ENCODE measurements at places on chromosomes 2 and 18. TPM values are rescaled to one million over a fixed set of nuclear protein-coding genes. Genes with fewer than 3 reads are reported as not detected.
A peak's percentile ranks its signal among the peaks of the same experiment; 100 is the strongest.

The SP140 gene
- 132 TPM for total RNA-seq

The EML6 gene
- 1.8 TPM for total RNA-seq

DNA sequence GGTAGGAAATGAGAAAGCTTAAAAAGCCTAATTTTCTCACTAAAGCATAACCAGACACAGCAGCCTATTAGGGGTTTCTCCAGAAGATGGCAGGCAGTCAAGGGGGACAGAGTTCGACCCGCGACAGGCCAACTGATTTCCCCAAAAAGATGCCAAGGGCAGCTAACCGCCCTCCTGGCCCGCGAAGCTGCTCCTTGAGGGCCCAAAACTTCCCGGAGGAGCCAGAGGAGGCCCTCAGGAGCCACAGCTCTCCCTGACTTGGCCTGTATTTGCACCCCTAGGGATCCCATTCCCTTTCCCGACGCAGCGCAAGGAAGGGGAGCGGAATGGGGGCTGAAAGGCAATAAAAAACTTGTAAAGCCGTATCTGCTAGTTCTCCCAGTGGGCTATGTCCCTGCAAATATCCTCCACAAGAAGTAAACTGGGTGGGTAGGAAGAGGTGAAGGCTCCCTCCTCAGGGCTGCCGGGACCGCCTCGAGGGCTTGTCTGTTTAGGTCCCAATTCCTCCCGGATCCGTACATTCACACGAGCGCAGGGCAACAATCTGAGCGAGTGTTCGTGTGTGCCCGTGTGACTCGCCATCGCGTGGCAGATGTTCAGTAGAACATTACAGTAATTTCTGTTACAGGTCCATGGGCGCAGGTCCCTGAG, 756 bp upstream of the NAGK start:
- peaks cover under 1% of the 10 kb centered on the region for H3K27me3 ChIP-seq
- DNase-seq = no peak
- peak overlapping the region; percentile 92 for H3K4me3 ChIP-seq
- H3K4me1 ChIP-seq = peaks cover 52% of the 10 kb centered on the region
- peaks cover 17% of the 10 kb centered on the region for H3K36me3 ChIP-seq

- no peak overlapping the region for H3K4me3 ChIP-seq
- H3K27me3 ChIP-seq = no peaks in the 10 kb centered on the region
- H3K27ac ChIP-seq = no peak overlapping the region
- no peaks in the 10 kb centered on the region for H3K4me1 ChIP-seq
Measured at GRCh38 chr2:1318366-1319009, 94.8 kb upstream of the TPO start.

The GREB1L gene
- total RNA-seq = not detected

DNA sequence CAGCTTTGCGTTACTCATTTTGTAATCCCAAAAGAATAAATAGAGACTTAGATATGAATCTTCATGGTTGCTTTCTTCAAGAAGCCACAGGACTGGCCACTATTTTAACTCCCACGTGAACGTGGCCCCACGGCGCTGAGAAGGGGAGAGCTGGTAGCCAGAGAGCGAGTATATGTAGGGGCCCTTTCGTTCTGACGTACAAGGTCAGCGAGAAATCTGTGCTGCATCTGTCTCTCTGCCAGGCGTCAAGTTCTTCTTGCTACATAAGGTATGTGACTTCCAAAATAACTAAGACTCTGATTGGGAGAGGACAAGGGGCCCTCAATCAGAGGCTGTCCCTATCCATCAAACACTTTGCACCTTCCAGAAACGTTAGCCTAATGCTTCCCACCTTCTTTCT, 149.2 kb downstream of the PLEKHA3 start:
- no peaks in the 10 kb centered on the region for H3K27me3 ChIP-seq
- no peak overlapping the region for H3K27ac ChIP-seq
- H3K4me3 ChIP-seq = no peak overlapping the region
- no peaks in the 10 kb centered on the region for H3K36me3 ChIP-seq
- no peaks in the 10 kb centered on the region for H3K4me1 ChIP-seq

DNA sequence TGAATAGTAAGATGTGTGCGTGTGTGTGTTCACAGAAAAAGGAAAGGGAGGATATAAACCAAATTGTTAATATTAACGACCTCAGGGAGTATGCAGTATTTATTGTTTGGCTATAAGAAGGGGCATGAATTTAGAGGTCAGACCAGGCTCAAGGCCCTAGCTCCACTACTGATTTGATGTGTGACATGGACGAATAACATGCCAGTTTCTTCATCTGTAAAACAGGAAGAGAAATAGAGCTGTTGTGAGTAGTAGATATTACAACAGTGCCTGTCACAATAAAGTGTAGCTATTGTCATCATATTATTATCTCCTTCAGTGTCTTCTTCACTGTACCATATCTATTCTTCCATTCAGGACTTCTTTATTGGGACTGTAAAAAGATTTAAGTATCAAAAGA, 4.1 kb upstream of the MAT2A start:
- H3K36me3 ChIP-seq = peaks cover 9% of the 10 kb centered on the region
- H3K4me3 ChIP-seq = no peak overlapping the region

The SERPINB3 gene
- total RNA-seq = not detected

GRCh38 chr2:212595036-212595654, 56.5 kb upstream of the ERBB4 start:
- H3K36me3 ChIP-seq = no peaks in the 10 kb centered on the region
- no peak overlapping the region for H3K4me3 ChIP-seq
- DNase-seq = no peak
- H3K4me1 ChIP-seq = no peaks in the 10 kb centered on the region
- H3K27ac ChIP-seq = no peak overlapping the region

The RAB17 gene
- total RNA-seq = not detected

DNA sequence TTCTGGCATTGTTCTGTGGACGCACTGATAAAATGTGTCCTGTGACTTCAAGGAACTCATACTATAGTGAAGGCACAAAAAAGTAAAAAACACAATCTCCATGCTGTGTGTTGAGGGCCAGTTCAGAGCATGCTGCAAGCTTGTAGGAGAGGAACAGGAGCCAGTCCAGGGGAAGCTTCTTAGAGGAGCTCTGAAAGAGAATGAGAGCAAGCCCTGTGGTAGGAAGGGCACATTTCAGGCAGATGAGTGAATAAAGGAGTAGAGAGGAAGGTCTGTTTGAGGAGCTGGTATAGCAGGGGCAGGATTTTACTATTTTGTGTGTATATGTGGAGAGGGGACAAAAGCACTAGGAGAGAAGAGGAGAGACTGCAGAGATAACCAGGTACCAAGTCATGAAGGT, 478.3 kb downstream of the ZEB2 start:
- H3K4me3 ChIP-seq = no peak overlapping the region
- H3K27ac ChIP-seq = no peak overlapping the region
- H3K4me1 ChIP-seq = no peaks in the 10 kb centered on the region
- no peaks in the 10 kb centered on the region for H3K27me3 ChIP-seq

- no peak overlapping the region for H3K27ac ChIP-seq
- H3K4me3 ChIP-seq = no peak overlapping the region
- DNase-seq = no peak
- H3K27me3 ChIP-seq = peaks cover 38% of the 10 kb centered on the region
- H3K36me3 ChIP-seq = no peaks in the 10 kb centered on the region
- peaks cover 5% of the 10 kb centered on the region for H3K4me1 ChIP-seq
Measured at GRCh38 chr2:237290261-237290660, 123.7 kb downstream of the COL6A3 start.

- DNase-seq = no peak
- H3K27me3 ChIP-seq = no peaks in the 10 kb centered on the region
- peaks cover 7% of the 10 kb centered on the region for H3K36me3 ChIP-seq
- H3K4me1 ChIP-seq = no peaks in the 10 kb centered on the region
- H3K4me3 ChIP-seq = no peak overlapping the region
Measured at GRCh38 chr2:195392446-195393336, 264.3 kb upstream of the SLC39A10 start.

GRCh38 chr18:26407736-26408601, 140.4 kb downstream of the KCTD1 start:
- H3K27me3 ChIP-seq = no peaks in the 10 kb centered on the region
- no peaks in the 10 kb centered on the region for H3K36me3 ChIP-seq
- H3K27ac ChIP-seq = no peak overlapping the region
- H3K4me1 ChIP-seq = no peaks in the 10 kb centered on the region
- no peak overlapping the region for H3K4me3 ChIP-seq

The AQP12A gene
- not detected for total RNA-seq

The FABP1 gene
- total RNA-seq = not detected

DNA sequence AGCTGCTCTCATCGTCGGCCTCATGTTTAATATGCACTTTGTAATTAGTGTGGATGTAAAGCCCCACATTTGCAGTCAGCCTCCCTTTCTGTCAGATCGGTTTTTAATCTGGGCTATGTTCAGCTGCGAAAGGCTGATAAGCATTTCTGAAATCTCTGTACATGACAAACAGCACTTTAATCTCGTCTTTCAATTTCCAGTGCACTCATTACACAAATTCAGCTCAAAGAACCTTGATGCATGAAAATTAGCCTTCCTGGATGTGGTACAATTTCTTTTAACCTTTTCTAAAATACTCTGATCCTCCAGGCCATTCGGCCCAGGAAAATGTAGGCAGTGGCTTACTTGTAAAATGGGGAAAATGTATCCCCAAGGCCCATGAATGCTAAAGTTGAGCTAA, 265.1 kb downstream of the RND3 start:
- H3K27me3 ChIP-seq = no peaks in the 10 kb centered on the region
- H3K36me3 ChIP-seq = no peaks in the 10 kb centered on the region
- H3K27ac ChIP-seq = no peak overlapping the region
- H3K4me3 ChIP-seq = no peak overlapping the region
- H3K4me1 ChIP-seq = no peaks in the 10 kb centered on the region

- H3K27me3 ChIP-seq = peaks cover 28% of the 10 kb centered on the region
- H3K4me1 ChIP-seq = no peaks in the 10 kb centered on the region
- H3K4me3 ChIP-seq = no peak overlapping the region
- H3K36me3 ChIP-seq = no peaks in the 10 kb centered on the region
- no peak overlapping the region for H3K27ac ChIP-seq
Measured at GRCh38 chr2:101380376-101380775, 6.9 kb downstream of the CREG2 start.

DNA sequence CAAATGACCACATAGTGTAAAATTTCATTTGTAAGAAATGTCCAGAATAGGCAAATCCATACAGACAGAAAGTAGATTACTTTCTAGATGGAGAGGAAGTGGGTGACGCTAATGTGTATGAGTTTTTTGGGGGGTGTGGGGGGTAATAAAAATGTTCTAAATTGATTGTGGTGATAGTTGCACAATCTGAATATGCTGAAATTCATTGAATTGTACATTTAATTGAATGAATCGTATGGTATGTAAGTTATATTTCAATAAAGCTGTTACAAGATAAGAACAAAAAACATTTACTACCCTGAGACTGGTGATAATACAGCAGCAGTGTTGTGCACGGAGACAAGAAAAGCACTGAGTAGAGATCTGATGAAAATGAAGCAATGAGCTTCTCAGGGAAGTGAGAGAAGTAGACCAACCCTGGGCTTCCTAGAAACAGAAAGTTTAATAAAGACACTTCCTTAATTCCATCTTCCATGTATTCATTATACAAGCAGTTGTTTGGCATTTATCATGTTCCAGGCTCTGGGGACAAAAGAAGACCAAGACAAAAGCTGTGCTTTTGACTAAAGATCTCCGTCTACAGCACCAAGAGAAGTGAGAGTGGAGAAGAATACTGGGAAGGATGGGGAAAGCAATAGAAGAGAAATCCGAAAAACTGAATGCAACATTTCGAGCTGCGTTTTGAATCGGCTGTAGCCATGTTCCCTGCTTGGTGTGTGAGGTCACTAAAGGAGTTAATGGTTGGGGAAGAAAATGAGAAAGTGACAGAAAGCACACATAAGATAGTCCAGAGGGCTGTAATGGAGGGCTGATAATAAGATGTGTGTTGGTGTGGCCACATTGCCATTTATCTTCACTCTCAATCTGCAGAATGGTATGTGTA, 1.8 kb upstream of the PDE11A start:
- H3K4me3 ChIP-seq = no peak overlapping the region
- DNase-seq = no peak
- H3K27me3 ChIP-seq = peaks cover 55% of the 10 kb centered on the region

- H3K27ac ChIP-seq = no peak overlapping the region
- no peaks in the 10 kb centered on the region for H3K36me3 ChIP-seq
- no peaks in the 10 kb centered on the region for H3K4me1 ChIP-seq
Measured at GRCh38 chr2:31785876-31786275, 205.1 kb upstream of the SRD5A2 start.

GRCh38 chr2:181371782-181372645, 85.2 kb upstream of the ITGA4 start:
- H3K27ac ChIP-seq = no peak overlapping the region
- H3K4me3 ChIP-seq = no peak overlapping the region
- H3K27me3 ChIP-seq = no peaks in the 10 kb centered on the region
- DNase-seq = no peak
- peaks cover 10% of the 10 kb centered on the region for H3K36me3 ChIP-seq

The REG1B gene
- not detected for total RNA-seq

The ALPP gene
- not detected for total RNA-seq

- no peak overlapping the region for H3K4me3 ChIP-seq
- peaks cover 19% of the 10 kb centered on the region for H3K36me3 ChIP-seq
- peak; percentile 18 for DNase-seq
- H3K4me1 ChIP-seq = no peaks in the 10 kb centered on the region
- H3K27me3 ChIP-seq = no peaks in the 10 kb centered on the region
Measured at GRCh38 chr18:49335677-49336076, 124.8 kb downstream of the DYM start.

DNA sequence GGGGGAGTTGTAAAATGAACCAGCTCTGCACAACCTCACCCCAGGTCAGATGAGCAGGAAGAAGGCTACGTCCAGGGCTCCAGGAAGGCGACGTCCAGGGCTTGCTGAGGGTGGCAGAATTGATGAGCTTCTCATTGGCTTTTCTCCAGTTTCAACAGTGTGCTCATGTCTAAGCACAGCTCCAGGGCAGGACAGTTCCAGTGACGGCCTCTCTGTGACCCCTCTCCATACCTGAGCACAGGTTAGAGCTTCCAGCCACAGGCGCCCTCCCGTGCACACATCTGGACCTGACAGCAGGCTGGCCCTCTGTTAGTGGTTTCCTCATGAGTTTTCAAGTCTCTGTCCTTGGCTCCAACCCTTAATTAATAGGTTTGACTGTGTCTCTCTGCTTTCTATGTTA, 327.6 kb downstream of the ZNF516 start:
- no peaks in the 10 kb centered on the region for H3K36me3 ChIP-seq
- no peak overlapping the region for H3K27ac ChIP-seq
- H3K4me1 ChIP-seq = no peaks in the 10 kb centered on the region
- no peaks in the 10 kb centered on the region for H3K27me3 ChIP-seq
- no peak for DNase-seq

GRCh38 chr2:235052514-235053354, 100.9 kb downstream of the SH3BP4 start:
- H3K4me1 ChIP-seq = no peaks in the 10 kb centered on the region
- no peak overlapping the region for H3K27ac ChIP-seq
- H3K27me3 ChIP-seq = peaks cover 2% of the 10 kb centered on the region
- no peak overlapping the region for H3K4me3 ChIP-seq
- no peak for DNase-seq

DNA sequence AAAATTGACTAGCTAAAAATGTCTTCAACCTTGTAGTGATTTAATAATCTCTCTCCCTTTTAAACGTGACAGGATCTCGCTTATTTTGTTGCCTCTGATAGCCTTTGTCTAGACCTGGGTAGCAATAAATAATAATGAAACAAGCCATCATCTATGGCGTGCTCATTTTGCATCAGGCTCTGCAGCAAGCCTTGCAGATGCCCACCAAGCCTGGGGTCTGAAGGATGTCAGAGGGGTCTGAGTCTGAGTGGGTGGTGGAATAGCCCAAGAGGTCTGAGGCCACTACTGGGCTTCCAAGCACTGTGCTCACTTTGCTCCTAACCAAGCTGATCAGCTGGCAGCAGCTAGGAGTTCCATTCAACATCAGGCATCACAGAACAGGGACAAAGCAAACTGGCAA, 109.4 kb downstream of the GYPC start:
- no peak overlapping the region for H3K4me3 ChIP-seq
- peaks cover 5% of the 10 kb centered on the region for H3K36me3 ChIP-seq
- peaks cover 45% of the 10 kb centered on the region for H3K4me1 ChIP-seq
- H3K27me3 ChIP-seq = peaks cover 25% of the 10 kb centered on the region
- no peak overlapping the region for H3K27ac ChIP-seq
- DNase-seq = no peak
